NCI-H345 (cell line): ENCODE measurements at places on chromosomes 6 and 20.
A peak's percentile ranks its signal among the peaks of the same experiment; 100 is the strongest.

DNA sequence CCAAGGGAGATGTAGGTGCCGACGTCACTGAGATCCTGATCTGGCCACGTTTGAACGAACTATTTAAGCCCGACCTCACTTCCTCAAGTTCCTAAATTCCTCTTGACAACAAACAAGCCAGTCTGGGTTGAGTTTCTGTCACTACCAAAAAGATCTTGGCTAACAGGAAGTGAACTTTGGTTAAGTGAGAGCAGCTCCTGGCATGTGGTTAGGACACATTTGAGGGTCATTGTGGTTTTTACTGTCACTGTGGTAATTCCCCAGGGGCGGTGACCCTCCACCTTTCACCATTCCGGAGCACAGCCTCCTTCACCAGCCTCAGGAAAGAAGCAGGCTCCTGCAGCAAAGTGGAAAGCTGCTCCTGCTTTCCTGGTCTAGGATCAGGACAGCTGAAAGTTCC lies 43.1 kb upstream of the ZNF831 start:
- DNase-seq, result no peak

- no peak for DNase-seq
These were observed 189.0 kb upstream of the ASCC3 start for GRCh38 chr6:101070044-101070608.

DNA sequence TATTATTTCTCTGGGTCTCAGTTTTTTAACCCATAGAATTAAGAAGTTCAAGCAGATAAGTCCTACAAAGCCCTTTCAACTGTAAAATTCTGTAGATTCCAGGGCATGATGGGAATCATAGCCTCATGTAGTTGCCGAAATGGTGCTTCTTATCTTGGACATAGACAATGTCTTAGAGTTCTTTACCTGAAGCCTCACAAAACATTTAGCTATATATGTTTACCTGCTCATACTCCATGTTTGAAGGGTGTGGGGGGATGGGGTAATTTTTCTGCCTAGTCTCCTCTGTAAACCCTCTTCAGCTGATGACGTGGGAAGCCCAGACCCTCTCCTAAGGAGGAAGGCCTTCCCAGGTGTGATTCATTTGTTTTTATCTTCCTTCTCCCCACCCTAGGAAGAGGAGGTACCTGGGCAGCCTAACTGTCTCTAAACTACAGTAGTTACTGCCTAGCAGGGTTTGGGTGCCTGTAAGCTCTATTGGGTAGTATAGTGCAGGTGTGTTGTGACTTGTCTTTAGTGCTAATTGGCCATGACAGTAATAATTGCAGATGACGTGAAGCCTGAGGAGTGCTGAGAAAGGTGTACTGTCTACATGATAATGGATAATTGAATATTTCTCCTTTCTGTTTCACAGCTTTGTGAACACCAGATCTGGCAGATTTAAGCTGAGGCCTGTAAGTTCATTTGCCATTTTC lies 230.8 kb downstream of the TFAP2B start:
- DNase-seq, result peak; percentile 93

GRCh38 chr6:133980168-133980567 lies 27.1 kb downstream of the TBPL1 start:
- DNase-seq, result no peak

DNA sequence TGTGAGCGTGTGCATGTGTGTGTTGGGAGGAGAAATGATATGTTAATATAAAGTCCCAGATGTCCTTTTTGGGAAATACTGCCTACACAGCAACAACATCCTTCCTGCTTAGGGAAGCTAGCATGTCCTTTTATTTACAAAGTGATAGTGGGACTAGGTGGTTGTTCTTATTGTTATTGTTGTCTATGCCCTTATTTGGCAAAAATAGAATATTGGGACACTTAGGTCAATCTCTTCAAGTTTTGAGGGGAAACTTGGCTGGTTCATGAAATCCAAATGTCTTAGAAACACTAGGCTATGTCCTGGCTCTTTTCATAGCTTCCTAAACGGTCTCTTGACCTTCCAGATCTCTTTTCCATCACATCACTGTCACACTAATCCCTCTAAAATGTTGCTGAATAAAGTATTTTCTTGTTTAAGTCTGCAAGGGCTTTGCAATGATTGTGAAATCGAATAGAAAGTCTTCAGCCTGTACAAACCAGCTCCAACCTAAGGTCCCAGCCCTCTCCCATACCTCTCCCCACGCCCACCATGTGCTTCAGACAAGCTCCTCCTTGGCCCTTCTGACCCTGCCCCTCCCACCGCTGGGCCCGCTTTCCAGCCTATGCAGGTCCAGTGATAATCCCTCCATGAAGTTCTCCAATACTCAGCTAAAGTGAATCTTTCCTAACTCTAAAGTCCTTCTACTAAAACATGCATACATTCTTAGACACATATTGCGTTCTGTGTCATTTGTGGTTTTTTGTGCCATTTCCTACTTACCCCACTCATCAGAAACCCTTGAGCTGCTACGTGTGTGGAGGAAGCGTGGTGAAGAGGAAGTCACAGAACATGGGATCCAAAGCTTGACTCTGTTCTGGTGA lies 205.1 kb downstream of the LY86 start:
- DNase-seq, result no peak

- DNase-seq, result no peak
These were observed 32.5 kb upstream of the NKAIN2 start for GRCh38 chr6:123771126-123771525.

- DNase-seq, result peak; percentile 71
These were observed 20.9 kb upstream of the POM121L2 start for GRCh38 chr6:27332692-27333641.

GRCh38 chr20:38034961-38035360 lies 1.4 kb downstream of the RPRD1B start:
- DNase-seq, result no peak

DNA sequence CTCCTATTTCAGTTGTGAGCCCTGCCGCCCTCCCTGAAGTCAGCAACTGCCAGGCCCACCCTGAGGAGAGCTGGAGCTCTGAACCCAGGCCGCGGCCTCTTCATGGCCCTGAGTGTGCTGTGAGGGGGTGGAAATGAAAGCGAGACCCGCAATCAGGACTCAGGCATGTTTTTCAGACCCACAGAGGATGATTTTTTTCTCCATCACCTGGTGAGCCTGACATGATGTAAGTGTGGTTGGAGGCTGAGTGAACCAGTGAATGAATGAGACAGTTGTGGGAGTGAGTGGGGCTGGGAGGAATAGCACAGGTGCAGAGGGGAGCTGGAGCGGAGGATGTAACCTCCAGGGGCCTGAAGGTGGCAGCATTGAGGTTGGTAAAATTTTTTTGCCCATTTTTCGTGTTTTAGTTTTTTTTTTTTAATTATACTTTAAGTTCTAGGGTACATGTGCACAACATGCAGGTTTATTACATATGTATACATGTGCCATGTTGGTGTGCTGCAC lies 18.3 kb downstream of the RAET1L start:
- DNase-seq, result peak; percentile 3

DNA sequence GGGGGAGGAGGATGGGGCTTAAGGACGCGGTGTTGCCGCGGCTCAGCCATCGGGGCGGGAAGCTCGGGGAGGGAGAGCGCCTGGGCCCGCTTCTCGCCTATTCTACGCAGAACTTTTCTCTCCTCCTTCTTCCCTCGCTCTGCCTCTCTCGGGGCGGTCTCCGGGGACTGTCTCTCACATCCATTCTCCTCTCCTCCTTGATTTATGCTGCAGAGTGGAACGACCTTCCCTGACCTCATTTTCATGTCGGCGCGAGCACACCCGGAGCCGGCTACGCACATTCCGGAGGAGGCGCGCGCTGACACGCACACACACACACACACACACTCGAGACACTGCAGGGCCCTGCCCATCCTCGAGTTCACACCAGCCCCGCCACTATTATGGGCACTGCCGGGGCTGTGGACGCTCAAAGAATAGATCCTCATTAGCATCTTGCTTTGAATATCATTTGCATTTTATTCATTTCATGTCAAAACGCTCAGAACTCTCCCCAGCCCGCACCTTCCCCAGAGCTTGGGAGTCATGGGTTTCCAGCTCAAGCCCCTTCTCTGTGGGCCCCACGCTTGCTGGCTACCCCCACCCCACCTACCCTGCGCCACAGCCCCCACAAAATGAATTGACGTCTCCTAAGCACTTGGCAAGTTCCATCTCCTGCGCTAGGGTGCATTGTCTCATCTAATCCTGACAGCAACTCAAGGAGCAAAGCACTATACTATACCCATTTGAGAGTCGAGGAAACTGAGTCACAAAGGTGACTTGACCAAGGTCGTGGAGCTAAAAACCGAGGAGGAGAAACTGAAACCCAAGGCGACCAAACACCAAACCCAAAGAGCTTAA lies 36.8 kb downstream of the NCR2 start:
- no peak for DNase-seq

DNA sequence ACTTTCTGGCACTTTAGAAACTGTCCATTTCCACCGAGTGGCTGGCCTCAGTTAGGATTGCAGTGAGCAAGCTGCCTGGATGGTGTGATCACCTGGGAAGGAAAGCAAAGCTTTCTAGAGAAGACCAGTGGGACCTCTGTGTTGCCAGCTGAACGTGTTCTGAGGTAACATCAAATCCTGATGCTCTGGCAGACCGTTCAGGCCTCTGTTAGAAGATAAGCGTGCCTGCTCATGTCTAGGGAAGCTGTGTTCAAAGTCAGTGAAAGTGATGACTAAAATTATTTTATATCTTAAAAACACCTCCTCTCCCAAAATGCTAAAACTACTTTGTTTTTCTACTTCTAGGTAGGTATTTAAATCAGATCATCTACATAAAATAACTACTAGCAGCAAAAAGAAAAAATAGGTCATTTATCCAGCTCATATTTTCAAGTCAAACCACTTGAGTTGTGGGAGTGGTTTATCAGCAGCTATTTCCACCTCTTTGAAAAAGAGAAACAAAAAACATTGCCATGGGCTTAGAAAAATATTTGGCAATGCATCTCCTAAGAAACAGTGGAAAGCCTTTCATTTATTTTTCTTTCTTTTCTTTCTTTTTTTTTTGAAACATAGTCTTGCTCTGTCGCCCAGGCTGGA lies 54.8 kb downstream of the CEP43 start:
- no peak for DNase-seq

- no peak for DNase-seq
These were observed 40.2 kb downstream of the PDYN start for GRCh38 chr20:1953621-1954020.

GRCh38 chr6:16723826-16724225 lies 37.4 kb downstream of the ATXN1 start:
- no peak for DNase-seq

DNA sequence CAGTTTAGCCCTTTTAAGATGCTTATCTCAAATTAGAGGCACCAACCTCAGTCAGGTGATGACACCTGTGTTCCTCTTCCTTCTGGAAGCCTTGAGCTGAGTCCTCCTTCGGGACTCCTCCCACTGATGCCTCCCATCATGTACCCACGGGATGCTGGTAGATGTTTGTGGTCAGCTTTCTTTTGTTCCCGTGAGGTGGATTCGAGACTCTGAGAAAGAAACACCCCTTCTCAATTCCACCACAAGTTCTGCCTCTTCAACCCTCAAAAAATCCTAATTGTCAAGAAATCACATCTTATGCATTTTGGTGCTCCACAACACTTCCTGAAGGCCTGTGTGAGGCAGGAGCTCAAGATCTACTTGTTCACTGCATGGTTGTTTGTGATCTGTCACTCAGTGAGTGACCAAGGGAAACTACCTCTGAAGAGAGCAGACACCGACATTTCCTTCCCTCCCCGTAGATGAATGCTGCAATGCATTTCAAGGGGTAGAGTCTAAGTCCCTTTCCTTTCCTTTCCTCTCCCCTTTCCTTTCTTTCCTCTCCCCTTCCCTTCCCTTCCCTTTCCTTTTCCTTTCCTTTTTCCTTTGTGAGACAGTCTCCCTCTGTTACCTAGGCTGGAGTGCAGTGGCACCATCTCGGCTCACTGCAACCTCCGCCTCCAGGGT lies 50.5 kb downstream of the PCNA start:
- DNase-seq, result no peak

DNA sequence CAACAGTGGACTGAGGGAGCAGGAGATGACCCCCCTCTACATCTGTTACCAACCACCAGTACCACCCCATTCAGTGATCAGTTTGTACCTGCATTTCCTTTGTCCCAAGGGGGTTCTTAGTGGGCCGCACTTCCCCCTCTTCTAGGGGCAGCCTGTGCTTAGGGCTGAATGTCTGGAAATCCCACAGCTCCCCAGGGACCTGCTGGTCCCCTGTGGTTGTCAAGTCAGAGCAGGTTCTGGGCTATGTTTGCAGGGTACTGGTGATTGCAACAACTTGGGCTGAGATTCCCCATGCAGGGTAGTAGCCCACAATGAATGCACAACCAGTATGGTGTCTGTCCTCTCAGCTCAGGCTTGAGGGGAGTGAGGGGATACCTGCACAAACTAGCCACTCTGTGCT lies 39.7 kb upstream of the COL10A1 start:
- no peak for DNase-seq

GRCh38 chr6:3885262-3886036 lies 36.3 kb downstream of the FAM50B start:
- no peak for DNase-seq

DNA sequence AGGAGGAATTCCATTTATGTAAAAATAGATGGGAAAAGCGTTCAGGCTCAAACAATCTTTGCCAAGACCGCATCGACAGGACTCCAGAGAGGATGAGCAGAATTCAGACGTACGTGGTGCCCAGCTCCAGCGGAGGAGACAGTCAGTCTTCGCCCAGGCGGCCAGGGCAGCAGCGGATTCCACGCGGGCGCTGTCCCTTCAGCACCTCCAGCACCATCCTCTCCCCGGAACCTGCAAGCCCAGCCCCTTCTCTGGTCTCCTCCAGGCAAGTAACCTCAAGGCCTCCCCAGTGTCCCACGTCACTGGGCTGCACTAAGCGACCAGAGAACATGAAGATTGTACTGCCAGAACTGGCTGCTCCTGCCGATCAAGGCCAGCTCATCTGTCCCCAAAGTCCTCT lies 2.8 kb upstream of the KCNQ2 start:
- no peak for DNase-seq

GRCh38 chr6:34476447-34476846 lies 10.6 kb downstream of the PACSIN1 start:
- DNase-seq, result no peak

DNA sequence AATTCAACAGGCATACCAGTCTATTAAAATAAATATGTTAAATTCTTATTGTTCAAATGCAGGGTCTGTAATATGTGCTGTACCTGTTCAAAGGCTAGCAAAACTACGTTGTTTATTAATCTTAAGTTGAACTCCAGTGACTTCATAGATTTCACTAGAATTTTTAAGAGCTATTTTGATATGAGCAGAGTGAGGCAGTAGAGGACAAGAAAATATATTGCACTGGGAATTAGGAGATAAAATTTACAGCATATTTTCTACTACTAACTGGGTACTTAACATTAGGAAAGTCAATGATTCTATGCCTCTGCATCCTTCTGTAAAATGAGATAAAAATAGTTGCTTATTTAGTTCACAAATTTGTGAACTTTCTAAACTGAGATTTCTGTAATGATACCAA lies 162.2 kb upstream of the BMP5 start:
- no peak for DNase-seq

- no peak for DNase-seq
These were observed 211.0 kb upstream of the SSTR4 start for GRCh38 chr20:22824077-22824476.
